ENCODE measurements at places on chromosomes 7 and 10.

DNA sequence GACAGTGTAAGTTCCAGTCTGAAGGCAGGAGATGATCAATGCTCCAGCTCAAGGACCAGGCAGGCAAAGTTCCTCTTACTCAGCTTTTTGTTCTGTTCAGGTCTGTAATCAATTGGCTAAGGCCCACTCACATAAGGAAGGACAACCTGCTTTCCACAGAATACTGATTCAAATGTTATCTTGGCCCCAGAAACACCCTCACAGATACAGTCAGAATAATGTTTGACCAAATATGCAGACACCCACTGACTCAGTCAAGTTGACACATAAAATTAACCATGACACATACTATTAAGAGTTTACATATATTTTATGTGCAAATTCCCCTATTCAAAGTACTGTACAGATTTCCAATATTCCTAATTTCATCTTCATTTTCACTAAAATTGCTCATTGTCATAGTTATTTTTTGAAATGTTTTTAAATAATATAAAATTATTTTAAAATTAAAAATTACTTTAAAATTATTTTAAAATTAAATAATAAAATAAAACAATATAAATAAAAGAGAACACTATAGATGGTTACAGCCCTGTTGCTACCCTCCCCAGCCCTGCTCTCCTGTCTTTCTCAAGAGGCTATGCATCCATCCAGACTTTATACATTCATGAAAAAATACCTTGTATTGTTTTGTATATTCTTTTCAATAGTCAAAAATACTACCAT lies 59.4 kb downstream of the RAB11FIP2 start:
- no peak for DNase-seq

DNA sequence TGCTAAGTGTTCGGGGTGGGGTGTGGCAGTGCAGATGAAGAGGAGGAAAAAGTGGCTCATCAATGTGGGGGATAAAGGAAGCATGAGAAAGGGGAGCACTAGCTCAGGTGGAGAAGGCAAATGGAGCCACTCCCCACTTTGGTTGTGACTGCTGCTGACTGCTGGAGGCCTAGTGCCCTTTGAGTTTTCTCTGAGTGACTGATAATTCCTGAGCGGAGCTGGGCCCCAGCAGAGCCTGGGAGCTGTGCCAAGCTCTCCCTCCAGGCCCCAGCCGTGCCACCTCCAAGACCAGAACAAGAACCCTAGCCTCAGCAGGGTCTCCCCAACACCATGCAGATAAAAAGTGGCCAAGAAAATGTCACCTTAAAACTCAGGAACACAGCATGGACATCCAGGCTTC lies 9.7 kb upstream of the RASSF4 start:
- no peak for DNase-seq

DNA sequence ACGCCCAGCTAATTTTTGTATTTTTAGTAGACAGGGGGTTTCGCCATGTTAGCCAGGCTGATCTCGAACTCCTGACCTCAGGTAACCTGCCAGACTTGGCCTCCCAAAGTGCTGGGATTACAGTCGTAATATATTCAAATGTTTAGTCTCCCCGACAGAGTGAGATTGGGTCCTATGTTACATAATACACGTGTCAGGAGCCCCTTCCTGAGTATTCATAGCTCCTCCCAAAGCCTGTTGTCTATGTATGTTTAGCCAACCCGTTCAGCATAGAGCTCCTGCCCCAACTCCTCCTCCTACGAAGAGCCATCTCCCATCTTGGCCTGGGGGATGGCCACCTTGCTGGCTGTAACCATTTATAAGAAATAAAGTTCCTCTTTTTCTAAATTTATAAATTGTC lies 2.7 kb upstream of the PPP2R2D start:
- no peak for DNase-seq

DNA sequence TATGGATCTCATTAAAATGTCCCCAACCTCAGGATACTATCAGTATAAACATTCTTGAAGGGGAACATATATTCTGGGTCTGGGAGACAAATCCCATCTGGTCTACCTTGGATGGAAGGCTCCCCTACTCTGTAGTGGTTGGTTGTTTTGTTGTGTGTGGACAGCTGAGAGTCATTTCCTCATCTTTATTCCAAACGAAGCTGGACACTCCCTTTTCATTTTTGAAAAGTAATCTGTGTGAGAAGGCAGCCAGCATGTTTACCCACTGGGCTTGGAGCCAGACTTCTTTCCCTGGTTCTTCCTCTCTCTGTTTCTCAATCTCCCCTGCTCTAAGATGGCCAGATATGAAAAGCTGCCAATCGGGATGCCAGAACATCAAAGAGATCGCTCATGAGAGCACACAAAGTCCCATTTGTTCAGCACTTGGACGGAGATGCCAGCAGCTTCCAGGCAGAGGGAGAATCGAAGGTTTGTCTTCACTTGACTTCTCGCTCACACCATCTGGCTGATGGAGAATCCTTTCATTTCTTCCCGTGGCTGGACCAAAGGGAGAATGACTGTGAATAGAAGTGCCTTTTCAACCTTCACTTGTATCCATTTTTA lies 108.1 kb upstream of the AGR3 start:
- DNase-seq: peak; percentile 83

GRCh38 chr7:91287371-91288084 lies 23.3 kb downstream of the FZD1 start:
- DNase-seq: no peak

GRCh38 chr10:1475771-1476454 lies 261.4 kb downstream of the ADARB2 start:
- DNase-seq: no peak

- DNase-seq: no peak
Observed at GRCh38 chr10:76334255-76334654, 902.8 kb downstream of the LRMDA start.

DNA sequence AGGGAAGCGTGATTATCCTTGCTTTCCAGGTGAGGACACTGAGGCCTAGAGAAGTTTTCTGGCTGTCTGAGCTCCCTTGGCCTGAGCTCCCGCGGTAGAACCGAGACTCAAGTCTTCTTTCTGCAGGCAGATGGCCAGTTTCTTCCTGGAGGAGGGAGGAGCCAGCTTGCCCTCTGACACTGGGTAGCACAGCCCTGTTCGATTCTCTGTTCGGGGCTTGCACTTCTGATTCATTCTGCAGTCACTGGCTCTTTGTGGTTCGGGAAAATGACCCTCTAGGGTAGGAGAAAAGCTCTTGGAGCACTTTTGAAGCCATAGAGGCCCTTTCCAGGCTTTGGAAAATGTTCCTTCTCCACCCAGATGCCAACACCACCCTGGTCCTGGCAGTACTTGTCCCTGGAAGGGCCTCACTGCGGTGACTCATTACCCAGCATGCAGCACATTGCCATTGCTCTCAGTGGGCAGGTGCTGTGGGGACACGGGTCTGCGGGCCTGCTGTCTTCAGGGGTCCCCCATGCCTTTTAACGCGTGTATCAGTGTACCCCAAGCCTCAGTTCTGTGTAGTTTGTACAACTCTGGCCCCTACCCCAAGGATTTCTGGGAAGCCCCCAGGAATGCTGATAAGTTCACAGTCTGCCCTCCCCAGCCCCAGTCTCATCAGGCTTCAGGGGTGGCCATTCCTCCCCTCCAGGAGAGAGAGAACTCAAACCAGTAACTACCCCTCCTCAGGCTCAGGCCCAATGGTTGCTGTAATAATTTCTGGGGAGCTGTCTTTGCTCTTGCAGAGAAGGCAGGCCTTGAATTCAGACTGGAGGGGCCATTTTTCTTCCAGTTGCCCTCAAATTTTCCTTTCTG lies 11.9 kb downstream of the CHST3 start:
- DNase-seq: no peak

DNA sequence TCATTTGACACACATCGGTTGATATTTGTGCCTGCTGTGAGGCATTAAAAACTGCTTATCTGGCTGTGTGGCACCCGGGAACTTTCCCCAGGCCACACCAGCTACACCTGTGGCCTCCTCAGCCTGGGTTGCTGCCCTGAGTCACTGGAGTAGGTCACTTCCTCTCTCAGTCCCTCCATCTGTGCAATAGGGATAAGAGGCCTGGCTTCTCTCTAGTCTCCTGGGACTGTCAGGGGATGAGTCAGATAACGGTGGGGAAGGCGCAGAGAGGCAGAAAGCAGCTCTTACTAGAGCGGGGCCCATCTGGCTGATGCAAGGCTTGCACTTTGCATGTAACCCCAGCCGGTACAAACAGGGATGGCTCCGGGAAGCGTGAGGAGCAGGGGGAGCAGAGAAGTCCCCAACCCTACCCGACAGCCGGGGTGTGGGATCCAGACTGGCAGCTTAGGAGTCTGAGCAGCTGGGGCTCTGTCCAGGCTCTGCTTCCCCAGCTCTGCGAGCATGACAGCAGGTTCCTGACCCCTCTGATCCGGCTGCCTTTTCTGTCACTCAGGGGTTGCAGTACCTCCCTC lies 34.0 kb downstream of the DNAJB12 start:
- DNase-seq: peak; percentile 53

DNA sequence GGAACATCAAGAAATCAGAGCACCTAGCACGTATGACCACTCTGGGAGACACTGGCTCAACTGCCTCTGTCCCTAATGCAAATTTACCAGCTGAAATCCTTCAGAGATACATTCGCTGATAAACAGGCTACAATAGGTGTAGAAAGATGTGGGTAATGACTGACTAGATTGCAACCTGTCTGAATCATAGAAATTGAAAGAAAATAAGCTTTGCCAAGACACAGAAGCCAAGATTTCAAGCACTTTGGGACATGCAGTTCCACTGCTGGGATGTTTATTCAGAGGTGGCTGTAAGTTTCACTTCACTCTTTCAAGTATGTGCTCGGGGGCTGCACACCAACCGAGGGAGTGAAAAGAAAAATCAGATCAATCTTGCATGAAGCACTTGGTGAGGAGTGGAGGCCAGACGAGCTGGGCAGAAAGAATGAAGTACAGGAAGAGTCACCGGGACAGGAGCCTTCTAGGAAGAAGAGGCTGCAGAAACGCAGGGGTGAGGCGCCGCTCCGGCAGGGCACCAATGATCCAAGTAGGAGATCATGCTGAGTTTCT lies 276.7 kb downstream of the PARD3 start:
- DNase-seq: no peak

DNA sequence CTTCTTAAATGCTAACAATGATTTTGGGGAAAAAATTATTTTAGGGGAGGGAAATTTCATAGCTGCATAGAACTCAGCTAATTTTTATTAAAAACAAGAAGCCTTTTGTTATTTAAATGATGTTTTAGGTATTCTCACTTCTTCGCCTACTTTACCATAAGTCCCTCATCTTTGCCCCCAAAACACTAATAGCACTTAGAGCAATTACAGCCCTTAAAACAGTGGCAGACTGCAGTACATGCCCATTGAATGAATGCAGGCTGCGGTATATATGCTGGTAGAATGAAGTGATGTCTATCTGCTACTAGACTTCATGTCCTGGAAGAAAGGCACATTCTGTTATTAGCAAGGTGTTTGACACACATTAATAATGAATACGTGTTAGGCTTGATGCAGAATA lies 2.9 kb upstream of the SPAG6 start:
- DNase-seq: no peak

DNA sequence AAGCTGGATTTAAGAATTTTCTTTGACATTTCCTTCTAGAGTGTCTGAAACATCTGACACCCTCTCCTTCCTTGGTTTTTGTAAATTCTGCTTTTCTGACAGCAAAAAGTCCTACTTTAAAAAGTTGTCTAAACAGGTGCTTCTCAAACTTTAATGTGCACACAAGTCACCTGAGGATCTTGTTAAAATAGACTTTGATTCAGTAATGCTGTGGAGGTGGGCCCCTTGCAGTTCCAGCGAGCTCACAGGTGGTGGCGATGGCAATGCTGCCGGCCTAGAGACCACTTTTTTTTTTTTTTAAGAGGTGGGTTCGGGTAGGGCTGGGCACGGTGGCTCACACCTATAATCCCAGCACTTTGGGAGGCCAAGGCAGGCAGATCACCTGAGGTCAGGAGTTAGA lies 77.1 kb downstream of the ABCC2 start:
- DNase-seq: peak; percentile 9

- peak; percentile 73 for DNase-seq
Observed at GRCh38 chr10:29332061-29332760, 43.3 kb downstream of the LYZL1 start.

DNA sequence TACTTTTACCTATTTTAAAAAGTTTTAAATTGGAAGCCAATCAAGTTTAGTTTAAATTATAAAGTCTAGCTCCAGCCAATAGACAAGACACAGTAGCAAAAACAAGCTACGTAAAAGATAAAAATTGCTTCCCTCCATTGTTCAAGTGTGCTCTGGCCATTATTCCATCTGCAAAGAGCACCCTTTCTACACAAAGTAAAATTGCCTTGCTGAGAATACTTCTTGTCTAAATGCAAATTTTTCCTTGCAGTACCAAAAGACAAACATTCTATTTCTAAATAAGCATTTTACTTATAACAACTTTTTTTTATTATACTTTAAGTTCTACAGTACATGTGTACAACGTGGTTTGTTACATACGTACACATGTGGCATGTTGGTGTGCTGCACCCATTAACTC lies 75.9 kb upstream of the ZNF746 start:
- no peak for DNase-seq

DNA sequence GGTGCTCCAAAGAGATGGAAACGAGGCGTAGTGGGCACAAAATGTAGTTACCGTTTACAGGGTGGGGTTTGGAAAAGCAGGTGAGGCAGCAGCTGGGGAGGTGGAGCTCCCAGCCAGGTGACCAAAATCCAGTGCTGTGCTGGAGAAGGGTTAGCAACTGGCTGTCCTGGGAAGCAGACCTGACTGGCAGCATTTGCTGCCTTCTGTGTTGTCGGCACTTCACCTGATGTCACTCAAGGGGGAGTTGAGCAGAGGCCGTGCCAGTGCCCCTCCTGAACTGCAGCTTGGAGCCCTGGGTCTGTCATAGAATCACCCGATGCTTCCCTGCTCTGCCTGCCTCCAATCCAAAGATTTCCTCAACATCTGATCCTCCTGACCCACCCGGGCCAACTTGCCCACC lies 12.8 kb downstream of the GCK start:
- no peak for DNase-seq

DNA sequence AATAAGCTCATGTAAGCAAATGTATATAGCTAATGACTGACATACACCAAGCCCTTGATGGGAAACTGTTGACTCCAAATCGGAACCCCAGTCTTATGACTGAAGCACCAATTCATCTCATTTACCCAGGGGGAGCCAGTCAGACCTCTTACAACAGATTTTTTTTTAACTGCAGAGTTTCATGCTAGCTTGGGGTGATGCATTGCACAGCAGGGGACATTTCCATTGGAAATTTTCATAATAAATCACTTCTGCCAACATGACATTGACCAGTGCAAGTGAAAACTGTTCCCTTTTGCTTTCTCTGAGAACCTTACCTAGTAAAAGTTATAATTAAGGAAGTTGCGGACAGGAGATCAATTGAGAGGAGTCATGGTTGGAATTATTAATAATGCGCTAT lies 137.0 kb upstream of the VWC2 start:
- no peak for DNase-seq

GRCh38 chr10:91711885-91712680 lies 79.2 kb upstream of the PPP1R3C start:
- no peak for DNase-seq
